Activated B cell treated with CpG ODN at 0.5 μM for 24 hours (primary cell): ENCODE measurements at places on chromosomes 6 and 20.
A peak's percentile ranks its signal among the peaks of the same experiment; 100 is the strongest.

DNA sequence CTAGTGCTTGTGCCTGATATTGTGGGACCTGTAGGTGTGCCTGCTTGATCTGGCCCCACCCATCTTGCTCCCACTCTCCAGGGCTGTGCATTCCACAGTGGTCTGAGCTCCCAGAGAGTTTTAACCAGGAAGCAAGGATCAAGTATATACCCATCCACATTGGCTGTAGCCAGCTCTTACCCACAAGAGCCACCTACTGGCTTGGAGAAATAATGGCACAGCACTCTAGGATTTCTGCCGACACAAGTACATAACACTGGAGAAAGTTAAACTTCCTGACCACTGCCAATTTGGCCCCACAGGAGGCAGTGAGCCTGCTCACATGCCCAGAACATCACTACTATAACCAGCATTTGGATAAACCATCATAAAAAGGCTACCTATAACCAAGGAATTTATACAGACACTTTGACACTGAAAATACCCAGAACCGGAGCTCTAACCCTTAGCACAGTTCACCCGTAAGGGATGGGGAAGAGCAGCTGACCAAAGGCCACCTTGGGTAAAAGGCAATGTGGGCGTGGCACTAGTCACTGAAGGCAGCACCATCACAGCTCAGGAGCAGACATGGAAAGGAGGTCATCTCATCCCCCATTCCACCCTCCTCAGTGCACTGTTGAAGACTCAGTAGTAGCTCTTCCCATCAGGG is 440.4 kb downstream of the BTBD3 start:
- no peak for DNase-seq

DNA sequence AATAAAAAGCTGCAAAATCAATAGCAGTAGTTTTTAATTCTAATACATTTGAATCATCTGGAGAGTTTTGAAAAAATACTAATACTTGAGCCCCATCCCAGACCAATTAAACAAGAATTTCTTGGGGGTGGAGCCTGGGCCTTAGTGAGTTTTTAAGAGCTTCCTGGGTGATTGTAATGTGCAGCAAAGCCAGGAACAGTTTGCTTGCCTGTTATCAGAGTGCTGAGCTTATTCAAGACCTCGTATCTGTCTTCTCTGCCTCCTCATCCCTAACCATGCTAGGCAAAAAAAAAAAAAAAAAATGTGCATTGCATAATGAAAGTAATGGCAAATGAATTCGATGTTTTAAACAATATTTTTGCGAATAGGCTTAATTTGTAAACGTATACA is 36.4 kb upstream of the MYB start:
- no peak for DNase-seq

GRCh38 chr6:113654396-113654795 is 202.7 kb upstream of the MARCKS start:
- DNase-seq = no peak

GRCh38 chr6:151551223-151551857 is 57.5 kb downstream of the CCDC170 start:
- no peak for DNase-seq

DNA sequence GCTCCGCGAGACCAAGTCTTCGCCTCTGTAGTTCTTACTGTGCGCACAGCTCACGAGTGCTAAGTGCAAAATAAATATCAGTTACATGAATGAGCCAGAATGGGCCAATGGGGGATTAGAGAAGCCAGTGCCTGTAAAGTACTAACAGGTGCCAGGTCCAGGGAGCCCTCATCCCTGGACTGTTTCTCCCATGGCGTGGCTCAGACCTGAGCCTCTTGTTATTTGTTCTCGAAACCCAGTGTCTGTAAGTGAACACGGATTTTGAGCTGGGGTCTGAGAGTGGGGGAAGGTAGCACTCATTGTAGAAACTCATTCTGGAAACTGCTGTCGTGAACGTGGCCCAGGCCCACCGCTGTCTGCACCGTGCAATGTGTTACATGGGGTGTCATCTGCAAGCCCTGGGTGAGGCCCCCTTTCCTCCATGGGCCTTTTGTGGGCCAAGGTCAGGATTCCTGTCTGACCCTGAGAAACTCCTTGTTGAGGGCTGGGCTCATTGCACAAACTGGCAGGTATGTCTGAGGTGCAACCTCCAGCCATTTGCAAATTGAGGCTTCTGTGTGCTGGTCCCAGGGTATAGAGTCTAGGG is 154.7 kb downstream of the SYCP2 start:
- DNase-seq = no peak

DNA sequence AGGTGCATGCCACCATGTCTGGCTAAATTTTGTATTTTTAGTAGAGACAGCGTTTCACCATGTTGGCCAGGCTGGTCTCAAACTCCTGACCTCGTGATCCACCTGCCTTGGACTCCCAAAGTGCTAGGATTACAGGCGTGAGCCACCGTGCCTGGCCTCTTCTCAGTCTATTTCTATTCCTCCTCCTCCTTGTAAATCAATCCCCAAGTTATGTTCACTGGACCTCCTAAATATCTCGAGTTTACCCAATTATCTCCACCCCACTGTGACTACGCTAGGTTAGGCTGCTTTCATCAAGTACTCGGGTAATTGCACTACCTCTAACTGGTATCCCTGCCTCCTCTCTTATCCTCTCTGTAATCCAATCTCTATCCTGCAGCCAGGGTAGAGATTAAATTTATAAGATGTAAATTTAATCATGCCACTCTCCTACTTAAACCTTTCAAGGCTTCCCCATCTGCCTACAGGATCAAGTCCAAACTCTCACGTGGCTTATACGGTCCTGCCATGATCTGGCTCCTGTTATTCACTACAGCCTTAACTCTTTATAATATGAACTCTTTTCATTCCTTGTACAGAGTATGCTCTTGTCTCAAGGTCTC is 837 bp upstream of the MAD2L1BP start:
- no peak for DNase-seq

GRCh38 chr20:24157213-24157612 is 168.6 kb upstream of the GGTLC1 start:
- no peak for DNase-seq

DNA sequence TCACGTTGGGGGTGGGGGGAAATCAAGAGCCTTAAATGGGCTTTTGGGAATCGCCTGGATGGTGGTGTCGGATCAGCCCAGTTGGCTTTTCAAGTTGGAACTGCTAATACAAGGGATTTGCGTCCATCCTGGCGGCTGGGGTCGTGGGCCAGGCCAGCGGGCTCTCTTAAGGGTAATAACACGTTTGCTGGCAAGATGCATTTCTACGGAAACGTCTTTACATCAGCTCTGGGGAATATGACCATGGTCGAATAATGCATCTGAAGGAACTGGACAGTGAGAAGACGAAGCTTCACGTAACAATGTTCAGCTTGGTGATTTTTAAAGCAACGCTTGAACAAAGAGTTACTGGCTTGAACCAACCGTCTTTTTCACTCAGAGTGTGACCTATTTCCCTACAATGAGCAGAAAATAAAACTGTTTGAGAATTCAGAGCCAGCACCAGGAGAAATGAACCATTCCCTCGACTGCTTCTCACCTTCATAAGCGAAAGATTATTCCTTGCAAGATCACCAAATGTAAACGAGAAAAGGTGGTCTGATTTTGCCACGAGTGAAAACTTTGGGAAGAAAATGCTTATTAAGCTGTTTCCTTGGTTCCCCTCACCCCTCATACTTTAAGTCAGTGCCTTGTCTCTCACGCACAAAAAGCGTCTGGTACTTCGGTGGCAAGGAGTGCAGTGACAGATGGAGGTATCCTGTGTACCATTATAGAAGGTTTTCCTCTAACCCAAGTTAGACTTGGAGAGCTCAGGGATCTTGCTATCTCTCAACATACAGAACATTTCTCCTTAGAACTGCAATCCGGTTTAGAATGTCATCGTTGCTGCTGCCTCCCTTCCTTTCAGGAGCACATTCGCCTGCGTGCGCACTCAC is 1.4 kb upstream of the MARCKS start:
- DNase-seq = peak; percentile 40

DNA sequence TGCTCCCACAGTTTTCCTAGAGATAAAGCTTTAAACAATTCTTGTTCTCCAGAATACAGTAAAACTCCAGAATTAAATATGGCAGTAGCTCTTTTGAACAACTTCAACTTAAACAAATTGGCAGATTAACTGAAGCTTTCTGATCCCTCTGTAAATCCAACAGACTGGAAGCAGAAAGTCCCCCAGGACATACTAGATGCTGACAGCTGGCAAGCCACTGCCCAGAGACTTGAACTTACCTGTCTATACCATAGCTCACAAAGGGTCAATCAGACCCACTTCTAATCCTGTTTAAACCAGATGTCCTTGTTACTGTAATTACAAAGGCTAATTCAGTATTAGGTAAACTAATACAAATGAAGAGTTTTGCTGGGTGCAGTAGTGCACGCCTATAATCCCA is 12.3 kb downstream of the GPLD1 start:
- DNase-seq = no peak

GRCh38 chr6:19734519-19734918 is 102.7 kb upstream of the ID4 start:
- DNase-seq = no peak

GRCh38 chr6:74015427-74015826 is 319.4 kb downstream of the CD109 start:
- no peak for DNase-seq

DNA sequence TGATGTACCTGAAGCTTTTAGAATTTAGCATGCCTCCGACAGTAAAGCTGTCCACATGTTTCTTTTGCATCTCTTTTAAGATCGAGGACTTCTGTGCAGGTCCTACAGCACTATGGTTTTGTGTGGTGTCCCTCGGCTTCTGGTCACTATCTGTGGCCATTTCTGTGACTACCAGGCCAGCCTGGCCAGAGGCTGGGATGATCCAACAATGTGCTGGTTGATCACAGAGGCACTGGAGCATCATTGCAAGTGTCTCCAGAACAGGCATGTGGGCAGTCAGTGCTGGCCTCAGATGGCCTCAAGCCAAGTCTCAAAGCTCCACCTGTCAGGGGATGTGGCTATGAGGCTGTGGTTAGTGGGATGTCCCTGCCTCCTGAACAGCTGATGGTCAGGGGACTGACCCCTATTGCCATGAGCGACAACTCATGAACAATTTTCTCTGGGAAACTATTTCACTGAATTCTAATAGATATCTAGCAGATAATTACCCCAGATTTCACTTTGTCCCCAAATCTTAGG is 136.6 kb downstream of the SYNDIG1 start:
- DNase-seq = no peak

GRCh38 chr20:24665741-24666191 is 196.3 kb downstream of the SYNDIG1 start:
- peak; percentile 0 for DNase-seq

DNA sequence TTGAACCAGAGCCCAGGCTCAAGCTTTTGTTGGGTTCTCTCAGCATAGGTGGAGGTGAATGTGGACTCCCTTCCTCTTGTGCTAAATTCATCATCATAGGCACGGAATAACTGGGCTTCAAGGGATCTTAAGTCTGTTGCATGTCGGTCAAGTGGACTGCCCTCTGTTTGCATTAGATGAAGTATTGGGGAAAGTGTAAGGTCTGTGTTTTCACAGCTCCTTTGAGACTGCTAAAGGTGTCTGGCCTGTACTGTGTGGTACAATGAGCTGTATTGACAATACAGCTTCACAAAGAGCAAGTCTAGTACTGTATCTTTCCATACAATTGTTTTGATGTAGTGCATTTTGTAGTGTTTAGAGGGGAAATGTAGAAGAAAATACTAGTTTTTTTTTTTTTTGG is 34.3 kb upstream of the TULP4 start:
- no peak for DNase-seq

GRCh38 chr6:139680819-139681218 is 306.4 kb upstream of the CITED2 start:
- DNase-seq = no peak

GRCh38 chr20:35503841-35504561 is 25.5 kb downstream of the C20orf173 start:
- DNase-seq = no peak

DNA sequence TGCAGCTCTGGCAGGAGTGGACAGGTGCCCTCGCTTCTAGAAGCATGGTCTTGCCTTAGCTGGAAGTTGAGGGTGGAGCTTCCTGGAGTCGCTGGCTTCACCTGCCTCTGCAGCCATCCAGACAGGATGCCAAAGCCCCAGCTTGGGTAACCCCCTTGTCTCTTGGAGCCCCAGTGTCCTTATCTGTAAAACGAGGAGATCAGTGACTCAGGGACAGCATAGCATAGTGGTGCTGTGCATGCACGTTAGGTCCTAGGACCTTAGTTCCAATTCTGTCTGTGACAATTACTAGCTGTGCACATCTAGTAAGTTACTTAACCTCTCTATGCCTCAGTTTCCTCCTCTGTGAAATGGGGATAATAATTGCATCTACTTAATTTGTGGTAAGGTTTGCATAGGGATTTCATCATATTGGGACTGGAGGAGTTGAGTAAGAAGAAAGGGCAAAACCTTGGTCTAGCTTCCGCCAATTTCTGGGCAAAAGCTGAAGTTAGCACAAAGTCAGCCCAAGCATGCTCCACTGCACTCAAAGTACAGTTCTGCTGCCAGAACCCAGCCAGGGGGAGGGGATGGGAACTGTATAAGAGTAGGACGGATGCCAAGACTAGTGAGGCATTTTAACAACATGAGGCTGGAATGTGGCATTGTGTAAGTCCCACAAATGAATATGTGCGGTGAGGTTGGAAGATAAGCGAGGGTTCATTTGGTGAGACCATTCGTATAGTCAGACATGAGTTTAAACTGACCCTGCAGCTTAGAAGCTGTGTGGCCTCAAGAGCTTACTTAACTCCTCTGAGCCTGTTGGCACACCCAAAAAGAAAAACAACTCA is 24.5 kb downstream of the TOX2 start:
- DNase-seq = no peak

DNA sequence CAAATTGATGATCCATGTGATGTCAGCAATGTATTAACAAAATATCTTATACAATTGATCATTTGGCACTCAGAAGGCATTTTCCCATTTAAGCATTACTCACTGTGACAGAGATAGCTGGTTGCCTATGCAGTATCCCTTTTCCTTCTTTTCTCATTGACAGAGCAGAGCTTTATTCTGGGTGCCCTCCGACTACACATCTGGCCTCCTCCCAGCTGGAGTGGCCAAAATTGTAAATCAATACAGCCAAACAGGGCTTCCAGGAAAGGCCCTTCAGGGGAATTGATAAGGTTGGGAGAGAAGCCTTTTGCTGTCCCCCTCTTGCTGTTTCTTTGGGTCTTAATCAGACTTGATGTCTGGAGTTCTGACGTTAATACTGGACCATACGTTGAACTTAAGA is 9.6 kb upstream of the BLOC1S5 start:
- no peak for DNase-seq

DNA sequence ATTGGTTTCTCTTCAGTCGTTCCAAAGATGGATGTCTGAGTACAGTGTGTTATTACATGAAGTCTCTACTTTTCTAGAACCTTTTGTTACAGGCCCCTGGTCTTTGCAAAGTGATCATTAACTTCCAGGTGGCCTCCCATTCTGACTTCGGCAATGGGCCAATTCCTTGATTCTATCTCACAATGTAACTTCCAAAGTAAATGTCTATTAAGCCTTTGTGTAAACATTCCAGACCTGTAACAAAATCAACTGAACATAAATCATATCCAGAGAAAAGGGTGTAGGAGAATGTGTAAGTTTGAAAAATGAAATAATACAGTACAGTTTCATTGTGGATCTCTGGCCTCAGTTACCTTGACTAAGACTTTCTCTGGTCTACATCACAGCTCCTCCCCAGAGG is 187.8 kb upstream of the JAG1 start:
- no peak for DNase-seq

- DNase-seq = no peak
Measured at GRCh38 chr20:17077030-17077429, 149.8 kb upstream of the PCSK2 start.
